Upper lobe of right lung (tissue), 1 donor: ENCODE measurements at places on chromosomes 11 and 22. TPM values are rescaled to one million over a fixed set of nuclear protein-coding genes. Genes with fewer than 3 reads are reported as not detected.

- H3K27me3 ChIP-seq, result no peaks in the 10 kb centered on the region
- no peak overlapping the region for H3K4me3 ChIP-seq
- peak; percentile 88 for DNase-seq
- no peaks in the 10 kb centered on the region for H3K36me3 ChIP-seq
Measured at GRCh38 chr11:117833401-117833891, 8.9 kb upstream of the FXYD2 start.

GRCh38 chr22:48428631-48429371 is 1398.9 kb downstream of the BRD1 start:
- H3K27me3 ChIP-seq, result no peaks in the 10 kb centered on the region
- no peak overlapping the region for H3K27ac ChIP-seq
- no peak for DNase-seq
- no peaks in the 10 kb centered on the region for H3K4me1 ChIP-seq

- peaks cover 67% of the 10 kb centered on the region for H3K36me3 ChIP-seq
- H3K27ac ChIP-seq, result no peak overlapping the region
- DNase-seq, result peak; percentile 61
- H3K27me3 ChIP-seq, result no peaks in the 10 kb centered on the region
Measured at GRCh38 chr11:3007404-3008010, 15.4 kb upstream of the NAP1L4 start.

Gene CHADL
- total RNA-seq, result 3.4 TPM

GRCh38 chr22:28650463-28650862 is 29.2 kb downstream of the TTC28 start:
- no peaks in the 10 kb centered on the region for H3K4me1 ChIP-seq
- no peak for DNase-seq
- H3K4me3 ChIP-seq, result no peak overlapping the region
- no peaks in the 10 kb centered on the region for H3K36me3 ChIP-seq
- no peak overlapping the region for H3K27ac ChIP-seq
- H3K27me3 ChIP-seq, result no peaks in the 10 kb centered on the region

DNA sequence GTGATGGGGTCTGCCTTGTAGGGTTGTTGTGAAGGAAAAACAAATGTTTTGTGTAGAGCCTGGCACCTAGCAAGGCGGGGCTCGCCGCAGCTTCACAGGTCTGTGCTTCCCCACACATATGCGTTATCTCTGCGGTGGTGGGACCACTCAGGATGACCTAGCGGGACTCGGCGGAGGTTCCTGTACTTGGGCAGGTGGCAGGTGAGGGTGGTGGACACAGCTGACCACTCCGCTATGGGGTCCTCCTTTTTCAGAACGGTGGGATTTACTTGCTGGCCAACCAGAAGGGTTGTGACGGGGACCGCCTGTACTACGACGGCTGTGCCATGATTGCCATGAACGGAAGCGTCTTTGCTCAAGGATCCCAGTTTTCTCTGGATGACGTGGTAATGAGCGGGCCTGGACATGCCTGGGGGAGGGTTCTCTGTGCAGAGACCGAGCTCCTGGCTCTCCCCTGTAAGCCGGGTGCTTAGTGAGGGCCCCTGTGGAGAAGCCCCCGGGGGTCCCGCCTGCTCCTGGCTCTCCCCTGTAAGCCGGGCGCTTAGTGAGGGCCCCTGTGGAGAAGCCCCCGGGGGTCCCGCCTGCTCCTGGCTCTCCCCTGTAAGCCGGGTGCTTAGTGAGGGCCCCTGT is 21.3 kb downstream of the NADSYN1 start:
- H3K36me3 ChIP-seq, result peaks cover 78% of the 10 kb centered on the region
- H3K4me3 ChIP-seq, result no peak overlapping the region
- H3K27me3 ChIP-seq, result no peaks in the 10 kb centered on the region
- no peak for DNase-seq

DNA sequence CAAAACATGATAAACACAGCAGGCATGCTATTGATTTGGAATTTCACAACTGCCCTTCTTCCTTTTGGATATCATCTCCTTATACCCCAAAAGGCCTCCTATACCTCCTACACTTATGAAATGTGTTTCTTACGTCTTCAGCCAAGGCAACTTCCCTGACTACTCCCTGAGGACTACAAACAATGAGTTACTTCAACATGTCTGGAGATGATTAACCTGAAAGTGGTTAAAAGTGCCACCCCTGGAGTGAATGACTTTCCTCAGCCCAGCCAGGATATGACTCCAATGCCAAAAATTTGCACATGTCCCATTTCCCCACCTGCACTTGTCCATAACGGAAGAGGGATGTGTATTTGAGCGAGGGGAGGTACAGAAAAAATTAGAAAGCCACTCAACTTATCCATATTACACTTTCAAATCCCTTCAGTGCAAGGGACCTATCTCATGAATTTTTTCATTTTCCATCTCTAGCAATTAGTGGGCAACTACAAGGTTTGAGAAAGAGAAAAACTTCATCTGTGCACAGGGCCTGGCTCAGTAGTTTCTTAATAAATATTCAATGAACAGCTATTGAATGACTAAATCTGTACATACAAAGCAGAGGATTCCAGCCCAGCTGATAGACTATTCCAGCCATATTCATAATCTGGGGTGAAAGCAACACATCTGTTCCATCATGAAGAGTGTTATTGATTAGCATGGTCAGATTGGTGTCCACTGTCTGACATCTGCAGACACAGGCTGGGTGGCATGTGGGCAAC is 36.8 kb downstream of the KIRREL3 start:
- no peak for DNase-seq
- H3K36me3 ChIP-seq, result no peaks in the 10 kb centered on the region

Gene MRTFA
- 60.4 TPM for total RNA-seq

- no peak for DNase-seq
- no peak overlapping the region for H3K27ac ChIP-seq
- H3K4me1 ChIP-seq, result no peaks in the 10 kb centered on the region
- H3K27me3 ChIP-seq, result no peaks in the 10 kb centered on the region
- peaks cover 26% of the 10 kb centered on the region for H3K36me3 ChIP-seq
- no peak overlapping the region for H3K4me3 ChIP-seq
Measured at GRCh38 chr11:58561394-58562098, 14.1 kb downstream of the LPXN start.

- no peak for DNase-seq
- no peak overlapping the region for H3K4me3 ChIP-seq
- H3K36me3 ChIP-seq, result no peaks in the 10 kb centered on the region
- no peaks in the 10 kb centered on the region for H3K27me3 ChIP-seq
- H3K4me1 ChIP-seq, result no peaks in the 10 kb centered on the region
- H3K27ac ChIP-seq, result no peak overlapping the region
Measured at GRCh38 chr11:45390407-45390806, 104.3 kb upstream of the SYT13 start.

DNA sequence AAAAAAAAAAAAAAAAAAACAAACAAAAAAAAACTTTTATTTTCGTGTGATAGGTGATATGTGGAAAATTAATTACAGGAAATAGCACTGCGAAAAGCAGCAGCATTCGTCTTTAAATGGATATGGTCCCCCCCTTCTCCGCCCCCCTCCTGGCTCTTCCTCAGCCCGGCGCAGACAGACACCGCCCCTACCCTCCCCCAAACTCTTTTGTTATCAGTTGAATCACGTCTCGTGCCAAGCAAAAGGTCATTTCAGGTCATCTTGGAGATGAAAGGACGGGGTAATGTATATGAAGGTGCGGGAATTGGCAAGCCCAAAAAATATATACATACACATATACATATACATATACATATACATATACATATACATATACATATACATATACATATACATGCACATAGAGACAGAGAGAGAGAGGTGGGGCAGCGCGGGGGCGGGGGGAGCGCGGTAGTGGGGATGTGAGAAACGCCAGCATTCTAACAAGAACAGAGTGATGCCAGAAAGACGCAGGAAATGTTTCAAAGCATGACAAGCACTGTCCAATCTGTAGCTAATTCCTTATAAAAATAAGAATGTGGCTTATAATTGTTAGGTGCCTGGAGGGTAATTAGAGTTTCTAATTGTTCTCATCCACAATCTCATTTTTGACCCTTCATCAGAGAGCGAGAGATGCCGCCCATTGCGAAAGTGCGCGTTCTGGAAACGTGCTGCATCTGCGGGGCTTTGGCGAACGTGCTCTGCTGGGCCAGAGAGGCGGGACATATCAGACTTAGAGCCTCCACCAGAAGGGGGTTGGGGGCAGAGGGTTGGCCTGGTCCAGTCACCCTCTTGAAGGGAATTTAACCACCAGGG is 214.5 kb upstream of the UBASH3B start:
- H3K4me1 ChIP-seq, result peaks cover 16% of the 10 kb centered on the region
- H3K27me3 ChIP-seq, result peaks cover 8% of the 10 kb centered on the region
- no peak for DNase-seq
- peak overlapping the region; percentile 46 for H3K4me3 ChIP-seq

DNA sequence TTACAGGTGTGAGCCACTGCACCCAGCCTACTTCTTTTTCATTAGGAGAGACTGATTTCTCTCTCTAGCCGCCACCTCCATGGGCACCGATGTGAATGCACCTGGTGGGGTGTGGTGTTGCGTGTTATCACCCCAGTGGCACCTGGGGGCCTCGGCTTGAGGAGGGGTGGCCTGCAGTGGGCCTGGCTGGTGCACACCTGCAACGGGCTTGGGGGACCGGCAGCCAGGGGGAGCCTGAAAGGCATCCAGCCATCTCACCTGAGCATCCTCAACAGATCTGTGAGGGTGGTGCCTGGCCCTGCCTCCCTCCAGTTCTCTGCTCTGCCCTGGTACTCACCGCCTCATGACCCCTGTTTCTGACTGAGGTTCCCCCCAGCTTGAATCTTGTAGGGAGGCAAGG is 108.9 kb downstream of the ARHGAP8 start:
- no peaks in the 10 kb centered on the region for H3K27me3 ChIP-seq
- H3K27ac ChIP-seq, result no peak overlapping the region
- H3K4me1 ChIP-seq, result no peaks in the 10 kb centered on the region
- H3K36me3 ChIP-seq, result no peaks in the 10 kb centered on the region

DNA sequence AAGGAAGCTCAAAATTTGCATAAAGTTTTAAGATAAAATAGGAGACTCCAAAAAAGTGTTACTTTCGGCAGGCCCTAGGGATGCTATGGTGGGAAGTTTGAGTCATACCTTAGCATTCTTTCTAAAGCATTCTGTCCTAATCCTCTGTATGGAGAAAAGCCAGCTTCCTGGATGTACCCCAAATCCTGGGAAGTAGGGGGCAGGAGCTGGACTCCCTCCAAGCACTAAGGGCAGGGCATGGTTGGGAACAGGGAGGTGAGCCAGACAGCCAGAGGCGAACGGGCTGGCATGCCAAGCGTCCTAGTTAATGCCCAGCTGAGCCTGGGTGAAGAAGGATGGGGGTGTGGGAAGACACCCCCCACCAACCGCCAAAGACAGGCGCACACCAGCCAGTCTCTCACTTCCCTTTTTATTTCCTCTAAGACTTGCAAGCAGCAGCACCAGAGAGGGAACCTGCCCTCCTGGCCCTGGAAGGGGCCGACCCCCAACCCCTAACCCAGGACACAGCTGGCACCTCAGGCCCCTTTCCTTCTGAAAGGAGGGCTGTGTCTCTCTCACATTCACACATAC is 23.9 kb downstream of the RTN4RL2 start:
- DNase-seq, result no peak
- H3K27ac ChIP-seq, result no peak overlapping the region
- H3K4me1 ChIP-seq, result peaks cover 10% of the 10 kb centered on the region
- peaks cover 9% of the 10 kb centered on the region for H3K27me3 ChIP-seq

DNA sequence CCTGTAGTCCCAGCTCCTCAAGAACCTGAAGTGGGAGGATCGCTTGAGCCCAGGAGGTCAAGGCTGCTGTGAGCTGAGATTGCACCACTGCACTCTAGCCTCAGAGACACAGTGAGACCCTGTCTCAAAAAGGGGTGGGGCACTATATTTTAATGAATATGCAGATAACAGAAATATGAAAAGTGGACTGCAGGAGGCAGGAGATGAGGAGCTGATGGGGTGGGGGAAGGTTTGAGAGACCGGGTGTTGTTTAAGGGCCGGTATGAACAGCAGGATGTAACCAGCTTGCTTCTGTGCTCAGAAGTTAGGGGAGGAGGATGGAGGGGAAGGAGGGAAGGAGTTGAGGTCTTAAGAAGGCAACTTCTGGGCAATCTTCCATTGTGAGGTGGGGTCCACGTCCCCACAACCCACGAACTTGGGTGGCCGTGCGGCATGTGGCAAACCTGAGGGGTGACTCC is 1.3 kb upstream of the B4GALNT4 start:
- H3K4me3 ChIP-seq, result no peak overlapping the region
- H3K4me1 ChIP-seq, result peaks cover 9% of the 10 kb centered on the region
- no peaks in the 10 kb centered on the region for H3K36me3 ChIP-seq

Gene BTBD18
- not detected for total RNA-seq
